ENCODE measurements at places on chromosomes 6 and 20.
A peak's percentile ranks its signal among the peaks of the same experiment; 100 is the strongest.

DNA sequence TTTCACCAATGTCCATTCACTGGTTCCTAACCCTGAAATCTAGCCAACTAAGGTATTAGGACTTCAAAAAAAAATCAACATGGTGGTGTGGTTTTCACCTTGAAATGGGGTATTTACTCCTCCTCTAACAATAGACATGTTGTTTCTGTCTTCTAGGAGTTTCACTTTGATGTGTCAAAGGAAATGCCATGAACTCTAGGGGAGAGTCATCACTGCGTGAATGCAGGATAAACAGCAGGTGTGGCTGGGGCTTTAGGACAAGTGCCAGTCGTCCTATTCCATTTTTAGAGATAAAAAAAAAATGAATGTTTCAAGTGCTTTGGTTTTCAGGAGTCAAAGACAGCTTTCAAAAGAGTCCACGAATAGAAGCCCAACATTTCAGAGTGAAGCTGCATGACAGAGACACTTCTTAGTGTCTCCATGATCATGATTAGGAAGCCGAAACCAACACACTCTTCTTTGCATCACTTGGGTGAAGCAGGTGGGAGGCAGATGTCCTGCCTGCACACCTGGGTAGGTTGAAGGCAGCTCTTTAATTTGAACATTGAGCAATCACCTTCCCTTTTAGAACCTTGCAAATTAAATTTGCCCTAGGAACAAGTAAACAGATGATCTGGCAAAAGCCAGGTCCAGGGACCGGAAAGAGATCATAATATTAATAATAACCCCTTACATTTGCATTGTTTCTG is 328.5 kb upstream of the PRDM1 start:
- DNase-seq = no peak

DNA sequence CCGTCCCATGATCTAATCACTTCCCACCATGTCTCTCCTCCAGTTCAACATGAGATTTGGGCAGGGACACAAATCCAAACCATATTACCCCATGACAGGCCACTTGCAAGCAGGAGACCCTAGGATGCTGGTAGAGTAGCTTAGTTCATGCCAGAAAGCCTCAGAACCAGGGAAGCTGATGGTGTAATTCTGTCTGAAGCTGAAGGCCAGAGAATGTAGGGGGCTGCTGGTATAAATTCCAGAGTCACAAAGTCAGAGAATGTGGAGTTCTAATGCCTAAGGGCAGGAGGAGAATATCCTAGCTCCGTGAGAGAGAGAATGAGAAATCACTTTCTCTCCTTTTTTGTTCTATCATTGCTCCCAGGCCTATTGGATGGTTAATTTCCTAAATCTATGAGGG is 90.3 kb upstream of the IMPG1 start:
- DNase-seq = no peak

DNA sequence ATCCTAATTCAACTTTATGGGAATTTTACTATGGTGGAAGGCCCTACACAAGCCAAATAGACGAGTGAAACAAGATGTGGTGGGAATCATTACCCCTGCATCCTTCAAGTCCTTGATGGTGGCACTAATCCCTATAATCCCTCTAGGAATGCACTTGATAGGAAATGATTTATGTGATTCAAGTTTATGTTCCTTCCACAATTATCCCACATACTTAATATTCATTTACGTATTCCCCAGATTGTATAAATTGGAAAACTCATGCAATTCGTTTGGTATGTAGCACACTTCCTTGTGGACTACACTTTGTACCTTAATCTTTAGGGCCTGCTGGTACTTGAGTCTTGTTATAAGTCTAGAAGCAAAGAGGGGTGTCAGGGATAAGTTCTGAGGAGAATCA is 40.8 kb downstream of the PKIB start:
- DNase-seq = no peak

GRCh38 chr20:48831718-48832404 is 4.1 kb upstream of the PREX1 start:
- DNase-seq = no peak

- DNase-seq = no peak
Measured at GRCh38 chr6:39792540-39793450, 619 bp downstream of the DAAM2 start.

DNA sequence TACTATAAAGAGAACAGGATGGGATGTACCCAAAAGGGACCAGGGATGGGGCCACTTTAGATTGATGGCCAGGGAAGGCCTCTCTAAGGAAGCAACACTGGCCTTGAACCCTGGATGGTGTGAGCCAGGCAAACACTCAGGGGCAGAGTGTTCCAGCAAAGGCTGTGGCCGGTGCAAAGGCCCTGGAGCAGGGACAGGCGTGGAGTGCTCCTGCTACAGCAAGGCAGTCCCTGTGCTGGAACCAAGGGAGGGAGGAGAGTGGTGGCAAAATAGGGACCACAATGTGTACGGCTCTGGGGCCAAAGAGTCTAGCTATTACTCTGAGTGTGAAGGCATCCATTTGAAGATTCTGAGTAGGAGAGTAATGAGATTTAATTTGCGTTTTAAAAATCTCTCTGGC is 131.6 kb downstream of the BMP7 start:
- DNase-seq = no peak

DNA sequence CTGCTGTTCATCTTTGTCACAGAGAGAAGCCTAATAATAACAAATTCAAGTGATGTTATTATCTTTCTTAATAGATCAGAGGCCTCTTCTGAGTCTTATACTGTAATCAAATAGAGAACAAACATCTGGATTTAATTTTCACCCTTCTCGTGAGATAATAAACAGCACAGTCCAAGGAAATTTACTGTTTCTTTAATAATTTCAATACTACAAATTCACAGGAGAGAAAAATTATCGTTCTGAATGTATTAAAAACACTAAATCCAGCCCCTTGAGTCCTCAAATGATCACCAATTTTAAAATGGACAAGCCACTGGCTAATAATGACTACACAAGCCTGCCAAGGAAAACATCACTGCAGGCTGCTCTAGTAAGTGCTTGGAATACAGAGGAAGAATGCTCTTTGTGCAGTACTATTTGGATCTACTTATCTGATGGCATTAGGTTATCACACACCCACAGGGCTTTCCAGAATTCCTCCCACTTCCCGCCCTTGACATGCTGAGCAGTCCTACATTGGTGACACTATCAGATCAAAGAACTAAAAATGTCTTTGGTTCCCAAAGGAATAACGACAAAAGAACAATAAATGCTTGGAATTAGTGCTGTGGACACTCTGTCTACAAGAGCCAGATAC is 38.1 kb downstream of the SYNE1 start:
- DNase-seq = no peak

GRCh38 chr6:11353921-11354389 is 121.5 kb upstream of the NEDD9 start:
- peak; percentile 81 for DNase-seq

DNA sequence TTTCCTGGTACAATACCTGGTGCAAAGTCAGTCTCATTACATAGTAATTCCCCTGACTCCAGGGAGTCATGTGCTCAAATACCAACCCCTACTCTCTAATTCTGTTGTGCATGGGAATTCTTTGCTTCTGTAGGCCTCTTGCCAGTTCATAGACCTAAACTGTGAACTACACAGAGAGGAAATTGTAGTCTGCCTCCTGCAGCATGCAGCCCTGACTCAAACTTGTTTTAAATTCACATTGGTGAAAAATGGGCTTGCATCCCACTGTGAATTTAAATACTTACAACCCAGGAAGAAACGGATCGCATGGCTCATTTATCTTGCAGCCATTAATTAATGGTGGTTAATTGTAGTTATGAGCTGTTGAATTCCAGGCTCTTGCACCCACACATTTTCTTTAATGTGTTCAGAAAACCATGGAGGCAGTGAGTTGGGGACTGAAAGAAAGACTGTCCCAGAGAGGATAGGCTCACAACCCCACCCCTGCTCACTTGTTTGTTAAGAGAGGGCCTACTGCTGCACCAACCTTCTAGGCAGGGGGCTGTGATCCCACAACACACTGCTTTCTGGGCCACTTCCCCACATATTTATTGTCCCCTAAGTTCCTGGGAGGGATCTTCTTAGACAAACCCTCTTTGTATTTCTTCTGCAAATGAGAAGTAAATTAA is 579.1 kb downstream of the DHX35 start:
- no peak for DNase-seq

DNA sequence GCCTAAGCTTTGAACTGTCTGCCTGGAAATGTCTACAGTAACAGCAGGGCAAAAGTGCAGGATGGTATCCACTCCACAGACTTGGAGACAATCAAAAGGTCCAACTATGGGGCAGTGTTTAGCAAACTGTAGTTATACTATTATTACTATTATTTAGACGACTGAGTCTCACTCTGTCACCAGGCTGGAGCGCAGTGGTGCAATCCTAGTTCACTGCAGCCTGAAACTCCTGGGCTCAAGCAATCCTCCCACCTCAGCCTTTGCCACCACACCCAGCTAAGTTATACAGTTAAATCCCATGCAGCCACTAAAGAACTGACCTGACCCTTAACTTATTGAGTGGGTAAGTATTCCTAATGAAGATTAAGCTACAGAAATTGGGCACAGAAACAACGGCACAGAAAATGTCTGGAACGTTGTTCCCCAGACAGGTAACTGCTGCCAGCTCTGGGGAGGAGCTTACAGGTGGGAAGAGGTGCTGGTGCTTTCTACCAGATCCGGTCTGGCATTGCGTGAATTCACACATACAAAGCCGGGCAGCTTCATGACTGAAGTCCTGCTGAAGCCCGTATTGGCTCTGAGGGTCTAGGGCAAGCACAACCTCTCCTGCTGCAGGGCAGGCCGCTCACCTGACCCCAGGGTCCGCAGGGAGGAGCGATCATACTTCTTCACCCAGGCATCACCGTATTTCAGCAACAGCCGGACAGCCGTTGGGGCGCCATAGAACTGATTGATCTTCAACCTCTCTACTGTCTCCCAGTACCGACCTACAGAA is 27.0 kb upstream of the APMAP start:
- no peak for DNase-seq

DNA sequence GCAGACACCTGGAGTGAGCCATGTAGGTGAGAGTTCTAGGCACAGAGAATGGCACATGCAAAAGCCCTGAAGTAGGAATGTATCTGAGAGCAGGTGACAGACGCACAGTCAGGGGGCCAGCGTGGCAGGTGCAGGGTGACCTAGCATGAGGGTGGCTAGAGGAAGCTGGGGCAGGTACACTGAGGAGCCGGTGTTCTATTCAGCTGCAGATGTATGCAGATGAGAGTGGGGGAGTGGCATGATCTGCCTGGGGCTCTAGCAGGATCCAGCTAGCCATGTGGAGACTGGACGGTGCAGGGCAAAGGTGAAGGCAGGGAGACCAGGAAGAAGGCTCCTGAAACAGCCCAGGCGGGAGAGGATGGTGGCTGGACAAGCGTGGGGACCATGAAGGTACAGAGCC is 10.7 kb downstream of the PEDS1 start:
- DNase-seq = no peak

- DNase-seq = peak; percentile 74
Measured at GRCh38 chr6:152863618-152864326, 113.2 kb downstream of the VIP start.

GRCh38 chr6:113978084-113978675 is 7.2 kb upstream of the HDAC2 start:
- no peak for DNase-seq

DNA sequence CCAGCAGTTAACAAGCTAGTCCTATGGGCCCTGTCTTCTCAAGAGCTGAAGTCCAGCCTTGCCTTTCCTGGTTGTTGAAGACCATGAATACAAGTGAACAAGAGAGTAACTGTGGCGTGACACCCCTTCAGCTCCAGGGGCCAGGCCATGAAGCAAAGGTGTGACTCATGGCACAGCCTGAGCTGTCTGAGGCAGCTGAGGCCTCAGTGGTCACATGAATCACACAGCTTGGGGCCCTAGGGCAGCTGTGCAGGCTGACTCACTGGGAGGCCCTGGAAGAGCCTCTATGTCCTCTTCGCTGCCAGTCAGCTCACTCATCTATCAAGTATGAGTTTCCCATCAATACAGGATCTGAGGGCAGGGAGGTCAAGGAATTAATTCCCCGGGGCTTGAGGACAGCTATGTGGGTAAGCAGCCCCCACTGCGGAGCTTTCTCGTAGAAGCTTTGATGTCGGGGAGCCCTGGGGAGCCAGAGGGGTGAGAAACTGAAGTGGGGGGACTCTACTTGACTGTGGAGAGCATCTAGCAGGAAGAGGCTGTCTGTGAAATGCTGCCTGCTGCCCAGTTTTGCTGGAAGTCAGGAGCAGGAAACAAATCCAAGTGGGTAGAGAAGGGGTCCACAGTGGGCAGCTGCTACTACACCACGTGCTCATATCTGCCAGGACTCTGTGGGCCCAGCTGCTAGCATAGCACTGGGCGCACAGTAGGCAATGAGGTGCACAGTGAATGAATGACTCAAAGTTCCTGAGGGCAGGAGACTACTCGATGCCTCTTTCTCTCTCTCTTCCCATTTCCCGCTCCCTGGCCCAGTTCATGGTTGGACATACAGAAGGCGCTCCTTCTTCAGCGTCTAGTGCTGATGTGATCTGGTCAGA is 13.7 kb upstream of the FAM83C start:
- DNase-seq = peak; percentile 86

DNA sequence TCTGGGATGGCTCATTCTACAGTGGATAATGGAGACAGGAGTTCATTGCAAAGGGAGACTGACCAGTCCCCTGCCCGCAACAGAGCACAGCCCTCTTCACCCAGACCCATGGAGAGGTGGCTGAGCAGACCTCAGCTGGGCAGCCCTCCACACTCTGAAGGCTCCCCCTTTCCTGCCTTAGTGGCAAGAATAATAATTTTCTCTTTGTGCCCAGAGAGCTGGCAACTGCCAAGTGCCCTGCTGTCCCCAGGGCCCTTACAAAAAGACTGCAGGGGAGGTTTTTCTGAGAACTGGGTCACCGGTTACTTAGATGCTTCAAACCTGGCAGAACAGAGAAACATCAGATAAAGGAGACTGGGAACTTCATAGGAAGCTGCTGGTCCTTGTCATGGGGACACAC is 35.4 kb upstream of the ZNFX1 start:
- no peak for DNase-seq

DNA sequence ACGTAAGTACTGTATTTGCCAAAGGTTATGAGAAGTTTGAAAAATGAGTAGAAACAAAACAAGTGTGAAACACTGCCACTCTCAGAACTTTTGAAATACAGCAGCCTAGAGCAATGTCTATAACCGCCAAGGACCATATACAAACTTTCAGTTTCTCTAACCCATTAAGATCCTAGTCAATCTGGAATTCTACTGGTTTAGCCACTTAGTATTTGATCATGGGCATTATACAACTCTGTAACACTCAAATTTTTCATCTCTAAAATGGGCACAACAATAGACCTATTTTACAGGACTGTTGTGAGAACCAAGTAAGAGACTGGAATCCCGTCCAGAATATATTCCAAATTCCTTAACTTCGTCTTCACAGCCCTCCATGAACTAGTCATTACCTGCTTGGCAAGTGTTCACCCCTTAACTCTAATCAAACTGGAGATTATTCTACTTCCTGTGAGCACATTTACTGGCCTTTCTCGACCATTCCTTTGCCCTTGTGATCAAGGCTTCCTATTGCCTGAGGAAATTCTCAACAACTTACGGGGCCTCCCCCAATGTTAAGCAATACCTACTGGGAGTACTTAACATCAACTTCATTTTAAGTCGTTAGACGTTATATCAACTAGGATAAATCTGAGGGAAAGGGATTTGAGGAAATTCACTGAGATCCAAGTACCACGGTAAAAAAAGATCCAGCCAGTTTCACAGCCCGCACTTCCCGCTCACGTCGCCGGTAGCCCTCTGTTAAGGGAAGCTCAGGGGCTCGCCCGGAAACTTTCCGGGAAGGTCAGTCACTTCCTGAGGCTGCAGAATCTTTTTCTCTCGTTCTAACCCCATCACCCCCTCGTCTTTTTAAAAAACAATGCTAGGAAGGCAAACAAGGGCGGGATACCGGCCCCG is 1.1 kb downstream of the EIF2S2 start:
- DNase-seq = peak; percentile 37
